ENCODE measurements at places on chromosomes 2 and 18.

GRCh38 chr2:4020153-4020552, 316.8 kb downstream of the DCDC2C start:
- DNase-seq, result peak; percentile 28

- no peak for DNase-seq
Observed at GRCh38 chr2:241948901-241949735, 79.6 kb downstream of the RTP5 start.

DNA sequence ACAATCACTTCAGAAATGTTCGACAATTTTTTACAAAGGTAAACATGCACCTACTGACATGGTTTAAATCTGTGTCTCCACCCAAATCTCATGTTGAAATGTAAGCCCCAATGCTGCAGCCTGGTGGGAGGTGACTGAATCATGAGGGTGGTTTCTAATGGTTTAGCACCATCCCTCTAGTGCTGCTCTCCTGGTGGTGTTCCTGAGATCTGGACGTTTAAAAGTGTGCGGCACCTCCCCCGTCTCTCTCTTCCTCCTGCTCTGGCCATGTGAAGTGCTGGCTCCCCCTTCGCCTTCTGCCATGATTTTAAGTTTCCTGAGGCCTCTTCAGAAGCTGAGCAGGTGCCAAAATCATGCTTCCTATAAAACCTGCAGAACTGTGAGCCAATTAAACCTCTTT, 28.3 kb downstream of the MAP3K2 start:
- DNase-seq, result no peak

- DNase-seq, result no peak
Observed at GRCh38 chr2:235747001-235747785, 253.3 kb downstream of the AGAP1 start.

DNA sequence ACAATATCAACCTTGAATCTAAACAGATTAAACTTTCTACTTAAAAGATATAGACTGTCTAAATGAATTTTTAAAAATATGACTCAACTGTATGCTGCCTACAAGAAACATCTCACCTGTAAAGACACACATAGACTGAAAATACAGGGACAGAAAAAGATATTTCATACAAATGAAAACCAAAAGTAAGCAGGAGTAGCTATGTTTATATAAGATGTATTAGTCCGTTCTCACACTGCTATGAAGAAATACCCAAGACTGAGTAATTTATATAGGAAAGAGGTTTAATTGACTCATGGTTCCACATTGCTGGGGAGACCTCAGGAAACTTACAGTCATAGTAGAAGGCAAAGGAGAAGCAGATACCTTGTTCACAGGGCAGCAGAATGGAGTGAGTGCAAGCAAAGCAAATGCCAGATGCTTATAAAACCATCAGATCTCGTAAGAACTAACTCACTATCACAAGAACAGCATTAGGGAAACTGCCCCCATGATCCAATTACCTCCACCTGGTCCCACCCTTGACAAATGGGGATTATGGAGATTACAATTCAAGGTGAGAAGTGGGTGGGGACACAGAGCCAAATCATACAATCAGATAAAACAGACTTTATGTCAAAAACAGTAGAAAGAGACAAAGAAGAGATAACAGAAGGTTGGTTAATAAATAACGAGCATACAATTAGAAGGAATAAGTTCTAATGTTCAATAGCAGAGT, 214.4 kb upstream of the SLC39A10 start:
- DNase-seq, result no peak

DNA sequence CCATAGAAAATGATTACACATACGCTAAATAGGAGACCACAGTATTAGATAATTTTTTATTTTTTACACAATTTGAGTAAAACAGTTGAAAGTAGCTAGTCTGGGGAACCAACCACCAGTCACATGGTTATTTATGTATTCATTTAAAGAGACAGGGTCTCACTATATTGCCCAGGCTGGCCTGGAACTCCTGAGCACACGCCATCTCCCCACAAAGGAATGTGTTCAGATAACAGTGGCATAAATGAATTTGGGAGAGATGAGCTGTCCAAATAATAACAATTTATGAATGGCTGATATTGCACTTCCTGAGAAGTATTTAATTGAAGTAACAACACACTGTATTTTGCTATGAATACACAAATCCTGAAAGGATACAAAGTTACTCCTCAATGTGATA, 39.7 kb downstream of the KIDINS220 start:
- DNase-seq, result no peak

GRCh38 chr2:233199870-233200269, 51.6 kb upstream of the ATG16L1 start:
- DNase-seq, result no peak

DNA sequence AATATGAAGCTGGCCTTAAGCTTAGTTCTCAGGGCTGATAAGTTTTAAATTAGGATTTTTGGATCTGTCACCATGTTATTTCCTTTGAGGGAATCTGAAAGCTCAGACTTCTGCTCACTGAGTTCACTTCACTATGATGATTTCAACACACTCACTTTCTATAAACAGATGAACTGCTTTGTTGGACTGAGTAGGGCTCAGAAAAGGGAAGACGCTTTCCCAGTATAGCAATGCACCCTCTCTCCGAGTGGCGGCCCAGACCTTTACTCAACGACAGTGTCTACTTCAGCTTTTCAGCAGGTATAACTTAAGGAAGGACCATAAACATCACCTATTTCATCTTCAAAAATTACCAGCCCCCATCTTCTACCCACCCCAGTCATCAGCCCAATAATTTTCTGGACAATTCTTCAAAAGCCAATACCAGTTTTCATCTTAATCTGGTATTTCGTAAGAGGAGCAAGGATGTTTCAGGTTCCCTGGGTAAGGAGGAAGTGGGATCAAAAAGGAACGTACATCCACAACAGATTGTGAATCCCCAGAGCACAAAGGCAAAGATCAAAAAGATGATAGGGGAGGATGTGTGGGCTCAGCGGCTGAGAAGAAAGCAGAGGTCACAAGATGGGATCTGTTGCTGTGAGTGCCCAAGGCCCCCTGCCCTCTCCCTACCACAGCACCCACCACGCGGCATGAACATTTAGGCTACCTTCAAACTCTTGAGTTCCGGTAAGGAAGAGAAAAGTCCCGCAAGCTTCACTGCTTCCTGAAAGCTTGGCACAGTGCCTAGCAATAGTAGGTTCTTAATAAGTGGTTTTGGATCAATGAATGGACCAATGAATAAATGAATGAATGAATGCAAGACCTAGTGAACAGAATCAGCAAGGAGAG, 41.9 kb downstream of the LPIN2 start:
- DNase-seq, result no peak

DNA sequence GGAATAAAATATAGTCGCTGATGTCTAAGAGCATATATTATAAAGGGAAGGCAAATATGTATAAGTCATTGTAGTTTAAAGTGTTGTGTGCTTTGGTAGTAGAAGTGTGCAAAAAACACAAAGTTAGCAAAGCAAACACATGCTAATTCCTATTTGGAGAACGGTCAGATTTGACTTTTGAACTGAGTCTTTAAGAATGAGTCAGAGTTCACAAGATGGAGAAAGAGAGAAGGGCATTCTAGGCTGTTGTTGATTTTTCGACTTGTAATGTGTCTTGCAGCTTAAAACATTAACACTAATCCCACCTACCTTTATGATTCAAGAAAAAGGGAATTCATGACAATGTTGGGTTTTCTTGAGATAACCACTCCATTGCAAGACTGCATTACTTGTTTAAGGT, 98.1 kb downstream of the CRIM1 start:
- no peak for DNase-seq

- peak; percentile 63 for DNase-seq
Observed at GRCh38 chr2:118032169-118033013, 18.5 kb upstream of the CCDC93 start.

- no peak for DNase-seq
Observed at GRCh38 chr2:159229476-159230144, 56.9 kb downstream of the WDSUB1 start.

DNA sequence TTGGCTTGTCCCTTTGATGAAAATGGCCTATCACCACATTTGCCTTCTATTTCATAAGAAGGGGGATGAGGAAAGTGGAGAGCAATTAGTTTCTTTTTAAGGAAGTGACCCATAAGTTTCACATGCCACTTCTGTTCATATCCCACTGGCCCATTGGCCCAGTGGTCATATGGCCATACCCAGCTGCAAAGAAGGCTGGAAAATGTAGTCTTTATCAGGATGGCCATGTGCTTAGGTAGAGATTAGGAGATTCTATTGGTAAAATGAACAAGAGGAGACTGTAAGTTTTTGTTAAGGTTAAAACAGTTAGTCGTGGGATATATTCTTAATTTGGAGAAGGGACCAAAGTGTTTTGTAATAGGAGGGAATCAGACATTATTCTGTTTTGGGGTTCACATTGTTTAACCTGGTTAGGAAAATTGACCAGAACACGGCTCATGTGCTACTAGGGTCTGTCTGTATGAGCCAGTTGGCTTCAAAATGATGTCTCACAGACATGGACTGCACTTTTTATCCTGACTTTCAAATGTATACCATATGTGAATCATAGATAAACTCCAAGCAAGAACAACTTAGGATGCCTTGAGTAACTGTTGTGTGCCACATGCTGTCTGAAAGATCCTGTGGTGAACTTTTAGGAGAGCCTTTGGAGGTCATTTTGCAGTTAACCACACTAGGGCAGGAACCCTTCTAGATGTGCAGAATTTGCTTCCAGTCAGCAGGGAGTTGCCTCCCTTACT, 17.3 kb downstream of the PLCL1 start:
- DNase-seq, result no peak

- DNase-seq, result peak; percentile 69
Observed at GRCh38 chr2:48508461-48509124, 21.4 kb upstream of the STON1 start.

DNA sequence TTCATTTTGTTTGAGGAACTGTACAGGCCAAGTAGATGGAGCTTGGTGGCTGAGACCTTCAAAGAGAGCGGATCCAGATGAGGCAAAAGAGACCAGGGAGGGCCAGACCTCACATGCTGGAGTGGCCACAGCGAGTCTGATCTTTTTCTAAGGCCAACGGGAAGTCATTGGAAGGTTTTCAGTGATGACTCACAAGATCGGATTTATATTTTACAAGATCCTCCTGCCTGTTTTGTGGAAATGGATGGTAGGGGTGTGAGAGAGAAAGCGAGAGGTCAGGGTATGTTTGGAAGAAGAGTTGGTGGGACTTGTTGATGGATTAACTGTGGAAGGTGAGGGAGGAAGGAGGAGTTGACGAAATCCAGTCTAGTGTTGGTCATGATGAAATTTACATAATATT, 44.6 kb upstream of the TUBA3D start:
- DNase-seq, result no peak

- DNase-seq, result no peak
Observed at GRCh38 chr2:147441182-147441581, 403.6 kb upstream of the ACVR2A start.

DNA sequence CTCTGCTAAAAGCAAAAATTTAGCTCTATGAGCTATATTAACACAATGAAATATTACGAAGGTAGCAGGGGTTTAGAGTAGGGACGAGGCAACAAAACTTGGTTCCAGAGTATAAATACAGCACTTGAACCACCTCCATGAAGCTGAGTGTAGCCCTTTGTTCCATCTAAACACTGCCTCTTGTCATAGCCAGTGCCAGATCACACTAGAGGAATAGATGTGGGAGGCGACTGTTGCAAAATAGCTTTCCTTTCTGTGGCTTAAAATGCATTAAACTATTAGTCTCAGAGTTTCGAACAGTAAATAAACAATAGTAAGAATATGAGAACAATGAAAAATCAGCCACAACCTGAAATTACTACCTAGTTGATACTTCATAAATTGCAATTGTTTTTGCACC, 29.8 kb downstream of the PIEZO2 start:
- DNase-seq, result no peak

GRCh38 chr2:96642564-96643360, at the start of gene FER1L5:
Gene FER1L5 (plus strand): TSS chr2:96642764. CDS start chr2:96642837, 73 bp downstream.
- peak; percentile 80 for DNase-seq

GRCh38 chr2:129765678-129766351, 213.7 kb upstream of the RAB6C start:
- DNase-seq, result peak; percentile 38

- peak; percentile 59 for DNase-seq
Observed at GRCh38 chr2:8141780-8142179, 540.1 kb upstream of the ID2 start.

GRCh38 chr2:104050656-104051242, 803.2 kb upstream of the POU3F3 start:
- peak; percentile 55 for DNase-seq

DNA sequence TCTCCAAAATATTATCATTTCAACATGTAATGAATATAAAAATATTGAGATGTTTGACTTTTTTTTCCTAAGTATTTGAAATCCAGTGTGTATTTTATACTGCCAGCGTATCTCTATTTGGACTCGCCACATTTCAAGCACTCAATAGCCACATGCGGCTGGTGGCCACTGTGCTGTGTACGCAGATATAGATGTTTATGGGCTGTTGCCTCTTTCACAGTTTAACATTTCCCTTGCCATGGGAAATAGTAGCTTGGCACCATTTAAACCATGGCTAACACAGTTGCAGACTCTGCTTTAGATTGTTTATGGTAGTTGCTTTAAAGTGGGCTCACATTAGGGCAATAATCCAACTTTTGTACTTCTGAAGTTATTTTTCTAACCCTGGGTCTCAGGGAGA, 136.6 kb upstream of the ITGB6 start:
- no peak for DNase-seq

GRCh38 chr2:109256921-109257320, 127.9 kb downstream of the SH3RF3 start:
- DNase-seq, result no peak

DNA sequence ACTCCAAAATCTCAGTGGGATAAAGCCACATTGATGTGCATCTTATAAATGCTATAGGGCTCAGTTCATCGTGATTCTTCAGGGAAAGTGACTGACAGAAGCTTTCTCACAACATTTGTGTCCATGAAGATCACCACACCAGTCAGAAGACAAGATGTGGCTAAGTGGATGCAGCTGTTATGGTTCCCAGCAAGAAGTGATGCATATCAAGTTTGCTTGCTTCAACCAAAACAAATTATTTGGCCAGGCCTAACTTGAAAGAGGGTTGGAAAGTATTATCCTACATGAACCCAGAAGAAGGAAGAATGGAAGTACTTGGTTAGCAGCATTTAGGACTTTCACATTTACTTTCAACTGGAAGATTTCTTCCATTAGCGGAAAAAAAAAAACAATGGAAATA, 210.0 kb upstream of the ACVR2A start:
- no peak for DNase-seq

- no peak for DNase-seq
Observed at GRCh38 chr2:234320066-234320465, 176.8 kb downstream of the ARL4C start.

GRCh38 chr2:238382381-238382781, 44.3 kb upstream of the ASB1 start:
- DNase-seq, result no peak

- no peak for DNase-seq
Observed at GRCh38 chr18:72783530-72783929, 84.3 kb downstream of the NETO1 start.

GRCh38 chr18:68542846-68543245, 172.1 kb downstream of the TMX3 start:
- DNase-seq, result no peak

Measured in eye (tissue), 1 donor.